Muscle of back (tissue), 13 donors: ENCODE measurements at places on chromosomes 1 and 21. TPM values are rescaled to one million over a fixed set of nuclear protein-coding genes. Genes with fewer than 3 reads are reported as not detected.

GRCh38 chr1:238119861-238120260 lies 229.1 kb upstream of the ZP4 start:
- no peak for DNase-seq

DNA sequence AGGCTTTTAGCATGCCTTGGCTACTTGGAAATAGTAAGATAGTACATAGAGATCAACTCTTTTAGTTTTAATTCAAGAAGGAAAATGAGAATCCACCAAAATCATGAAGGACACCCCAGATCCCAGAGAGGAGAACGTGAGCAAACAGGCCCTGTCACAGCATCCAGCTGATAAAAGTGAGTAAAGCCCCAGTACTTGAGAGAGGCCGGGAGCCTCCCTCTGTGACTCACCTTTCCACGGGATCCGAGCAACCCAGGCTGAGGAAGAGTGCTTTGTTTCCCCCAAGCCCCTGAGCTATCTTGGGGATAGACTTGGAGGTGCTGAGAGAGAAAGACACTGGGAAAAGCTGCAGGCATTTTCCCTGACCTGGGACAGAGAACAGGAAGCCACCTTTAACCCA lies 238.6 kb downstream of the DUSP10 start:
- DNase-seq: no peak

DNA sequence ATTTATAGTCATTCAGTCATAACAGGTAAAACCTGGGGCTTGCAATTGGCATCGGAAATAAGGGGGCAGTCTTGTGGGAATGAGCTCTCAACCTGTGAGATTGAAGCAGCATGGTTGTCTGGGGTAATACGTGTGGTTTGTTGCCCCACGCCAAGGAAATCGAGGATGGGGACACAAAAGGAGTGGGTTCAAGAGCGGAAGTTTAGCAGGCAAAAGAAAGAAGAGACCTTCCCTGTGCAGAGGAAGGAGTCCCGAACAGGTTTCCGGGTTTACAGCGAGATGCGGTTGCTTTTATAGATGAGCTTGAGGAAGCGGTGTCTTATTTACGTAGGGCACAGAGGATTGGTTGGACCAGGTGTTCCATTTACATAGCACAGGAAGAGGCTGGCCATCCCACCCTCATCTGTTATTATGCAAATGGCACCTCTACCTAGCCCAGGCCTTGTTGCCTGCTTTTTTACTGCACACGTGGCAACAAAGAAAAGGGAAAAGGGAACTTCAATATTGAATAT lies 37.3 kb downstream of the IFNAR1 start:
- peak; percentile 39 for DNase-seq

DNA sequence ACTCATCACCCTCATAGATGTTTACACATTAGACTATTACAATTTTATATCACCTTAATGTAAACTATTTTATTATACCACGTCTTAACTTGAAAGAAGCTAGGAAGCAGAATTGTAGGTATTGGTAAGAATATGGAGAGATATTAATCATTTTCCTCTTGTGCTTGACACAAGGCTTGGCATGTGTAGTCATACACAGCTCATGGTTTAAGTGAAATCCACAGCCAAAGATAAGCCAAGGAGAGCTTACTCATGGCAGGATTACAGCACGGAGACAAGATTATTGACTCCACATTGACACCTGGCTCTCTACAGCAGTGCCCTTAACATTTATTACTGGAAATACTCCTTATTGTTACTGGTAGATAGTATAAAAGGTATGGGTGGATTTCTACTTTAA lies 68.4 kb upstream of the ADGRL4 start:
- DNase-seq: no peak

DNA sequence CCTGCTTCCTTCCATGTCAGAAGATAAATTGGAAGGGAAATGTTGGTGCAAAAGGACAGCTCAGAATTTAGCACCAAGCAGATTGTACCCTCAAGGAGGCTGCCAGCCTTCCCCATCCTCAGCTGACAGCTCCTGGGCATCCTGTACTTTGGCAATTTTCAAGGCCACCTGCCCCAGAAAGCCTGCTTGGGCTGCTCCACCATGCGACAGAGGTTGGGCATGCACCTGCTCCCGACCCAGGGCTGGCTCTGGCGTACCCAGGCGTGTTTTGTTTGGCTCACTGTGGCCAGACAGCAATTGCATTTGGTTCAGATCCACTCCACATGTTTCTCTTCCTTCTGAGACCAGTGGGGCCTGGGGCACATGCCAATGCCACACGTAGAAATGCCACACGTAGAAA lies 547.8 kb downstream of the NPHP4 start:
- DNase-seq: no peak

GRCh38 chr1:200369131-200369530 lies 40.7 kb downstream of the ZNF281 start:
- no peak for DNase-seq

- DNase-seq: no peak
These were observed 154.1 kb downstream of the ZBTB18 start for GRCh38 chr1:244205171-244205570.

- DNase-seq: no peak
These were observed 117.0 kb downstream of the ZC3H11B start for GRCh38 chr1:219495737-219496408.

DNA sequence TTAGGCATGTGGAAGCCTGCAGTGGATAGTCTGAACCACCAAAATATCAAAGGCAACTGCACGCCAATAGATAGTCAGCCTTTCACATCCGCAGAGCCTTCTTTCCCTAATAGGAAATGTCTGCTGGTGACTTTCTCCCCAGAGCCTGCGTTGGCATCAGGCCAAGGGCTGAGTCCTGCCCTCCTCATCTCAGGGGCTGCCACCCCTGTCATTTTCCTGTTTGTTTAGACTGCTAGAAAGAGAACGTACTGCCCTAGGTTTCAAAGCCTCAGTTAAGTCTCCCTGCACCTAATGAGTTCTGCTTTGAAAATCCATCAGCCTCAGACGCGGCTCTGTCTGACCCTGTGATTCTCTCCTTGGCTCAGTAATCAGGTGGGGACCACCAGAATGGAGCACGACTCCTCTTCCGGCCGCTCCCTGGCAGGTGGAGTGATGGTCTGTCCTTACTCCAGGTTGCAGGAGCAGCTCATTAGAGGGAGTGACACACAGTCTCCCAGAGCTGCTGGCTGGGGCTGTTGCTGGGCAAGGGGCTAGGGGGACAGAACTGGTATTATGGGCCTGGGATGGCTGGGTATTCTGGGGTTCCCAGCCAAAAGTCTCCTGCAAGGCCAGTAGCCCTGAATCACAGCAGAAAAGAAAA lies 27.3 kb downstream of the STUM start:
- DNase-seq: no peak

GRCh38 chr1:67159233-67159632 lies 7.0 kb upstream of the IL23R start:
- no peak for DNase-seq

DNA sequence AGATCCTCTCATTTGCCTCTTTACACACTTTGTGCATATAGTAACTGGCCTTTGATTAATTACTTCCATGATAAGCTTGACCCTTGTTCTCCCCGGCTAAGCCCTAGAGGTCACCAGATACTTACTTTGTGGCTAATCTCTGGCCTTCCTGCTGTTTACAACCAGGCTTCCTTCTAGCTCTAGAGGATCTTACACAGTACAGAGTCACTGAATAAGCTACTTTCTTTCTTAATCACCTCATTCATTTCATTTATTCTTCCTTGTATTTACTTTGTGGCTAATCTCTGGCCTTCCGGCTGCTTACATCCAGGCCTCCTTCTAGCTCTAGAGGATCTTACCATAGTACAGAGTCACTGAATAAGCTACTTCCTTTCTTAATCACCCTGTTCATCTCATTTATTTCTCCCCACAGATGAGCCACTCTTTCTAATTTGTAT lies 144.3 kb upstream of the C1orf21 start:
- no peak for DNase-seq

GRCh38 chr1:35243691-35244090 lies 24.8 kb upstream of the ZMYM4 start:
- no peak for DNase-seq

GRCh38 chr1:110239441-110240430 lies 29.6 kb downstream of the KCNC4 start:
- DNase-seq: peak; percentile 66

DNA sequence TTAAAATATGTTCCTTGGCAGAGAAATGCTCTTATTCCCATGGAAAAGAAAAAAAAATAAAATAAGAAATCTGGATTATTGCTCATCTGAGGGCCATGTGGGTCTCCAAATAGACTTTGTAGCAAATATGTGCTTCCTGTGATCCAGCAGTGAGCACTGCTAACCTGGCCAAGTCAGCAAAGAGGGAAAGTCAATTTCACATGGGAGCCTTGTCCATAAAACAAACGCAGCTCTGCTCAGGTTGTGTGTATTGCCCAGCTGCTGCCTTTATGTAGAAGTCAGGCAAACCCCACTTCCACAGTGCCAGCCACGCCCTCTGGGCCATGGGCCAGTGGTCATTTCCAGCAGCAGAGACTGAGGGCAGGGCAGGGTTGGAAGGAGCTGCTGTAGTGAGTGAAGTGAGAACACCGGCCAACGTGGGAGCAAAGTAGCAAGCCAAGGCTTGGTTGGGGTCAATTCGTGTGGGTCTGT lies 174.3 kb downstream of the LYPLAL1 start:
- peak; percentile 89 for DNase-seq

DNA sequence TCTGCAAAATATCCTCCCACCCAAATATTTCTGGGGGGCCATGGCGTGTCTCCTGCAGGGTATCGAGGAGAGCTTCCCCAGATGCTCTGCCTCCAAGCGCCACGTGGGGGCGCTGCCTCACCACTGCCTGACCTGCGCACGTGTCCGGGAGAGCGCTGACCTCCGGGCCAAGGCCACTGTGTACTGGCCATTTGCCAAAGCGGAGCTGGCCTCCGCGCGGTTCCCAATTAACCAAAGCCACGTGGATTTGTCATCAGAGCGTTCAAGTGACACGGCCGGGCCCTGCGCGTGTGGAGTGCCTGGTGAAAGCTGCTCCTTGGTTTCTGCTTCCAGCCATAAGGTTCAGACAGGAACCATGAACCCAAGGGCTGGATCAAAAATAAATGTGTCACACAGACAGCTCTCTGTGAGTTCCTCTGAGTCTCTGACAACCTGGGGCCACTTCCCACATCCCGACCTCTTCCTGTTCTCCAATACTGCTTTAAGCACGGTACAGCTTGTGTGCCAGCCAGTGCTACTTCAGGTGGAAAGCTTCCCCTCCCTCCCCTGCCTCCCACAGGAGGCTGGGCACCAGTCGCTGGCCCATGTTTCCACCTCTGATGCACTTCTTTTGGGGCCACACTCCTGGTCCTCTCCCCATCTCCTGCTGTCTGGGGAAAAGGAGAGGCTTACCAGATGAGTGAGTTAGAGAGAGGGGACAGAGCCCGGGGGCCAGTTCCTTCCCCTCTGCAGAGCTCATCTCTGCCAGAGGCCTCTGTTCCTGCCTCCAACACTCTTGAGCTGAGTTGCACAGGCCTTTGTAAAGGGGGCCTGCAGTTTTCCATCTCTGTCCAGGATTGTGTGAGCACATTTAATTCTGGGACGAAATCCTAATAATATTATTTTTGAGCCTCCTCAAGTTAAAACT lies 26.1 kb downstream of the ZP4 start:
- DNase-seq: peak; percentile 64

GRCh38 chr1:22236166-22236565 lies 93.3 kb upstream of the WNT4 start:
- no peak for DNase-seq

GRCh38 chr21:35223480-35224156 lies 174.5 kb upstream of the RUNX1 start:
- DNase-seq: no peak

DNA sequence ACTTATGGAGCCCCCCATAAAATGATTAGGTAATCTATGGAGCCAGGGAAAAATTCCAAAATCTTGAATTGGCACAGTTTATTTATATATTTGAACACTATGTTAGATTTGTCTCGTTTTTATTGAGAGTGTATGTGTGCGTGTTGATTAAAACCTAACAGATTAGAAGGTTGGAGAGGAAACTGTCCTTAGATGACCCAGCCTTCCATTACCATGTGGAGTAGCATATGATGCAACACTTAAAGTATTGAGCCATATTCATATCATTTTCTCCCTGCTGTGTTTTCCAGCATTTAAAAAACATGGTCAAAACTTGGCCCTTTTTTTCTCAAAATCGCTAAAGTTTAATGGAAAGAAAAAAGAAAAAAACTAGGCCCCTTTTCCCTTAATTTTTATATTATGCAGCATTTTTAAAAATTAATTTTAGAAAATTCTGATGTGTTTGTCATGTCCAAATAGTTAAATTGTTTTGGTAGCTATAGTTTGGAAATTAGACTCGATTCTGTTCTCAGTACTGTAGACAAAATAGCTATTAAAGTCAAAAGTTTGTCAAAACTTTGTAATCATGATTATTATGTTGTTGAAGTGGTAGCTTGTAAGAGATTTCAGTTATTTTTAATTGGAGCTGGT lies 2.3 kb downstream of the LRRC8D start:
- DNase-seq: no peak

DNA sequence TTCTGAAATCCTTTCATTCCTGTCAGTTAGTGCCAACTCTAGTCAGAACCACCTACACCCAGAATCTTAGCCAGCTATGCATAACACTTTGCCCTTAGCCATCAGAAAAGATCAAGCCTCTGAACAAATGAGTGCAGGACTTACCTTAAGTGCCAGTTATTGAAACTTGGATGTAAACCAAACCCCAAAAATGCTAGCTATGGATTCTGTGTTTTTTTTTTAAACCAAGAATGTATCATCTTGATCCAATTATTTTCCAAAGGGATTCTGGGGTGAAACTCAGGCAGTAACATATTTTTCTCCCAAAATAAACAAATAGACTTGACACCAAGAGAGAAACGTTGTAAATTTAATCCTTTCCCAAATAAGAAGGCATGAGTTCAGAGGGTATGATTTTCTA lies 538.6 kb upstream of the ADAMTS5 start:
- no peak for DNase-seq

GJA8 gene
- not detected for polyA plus RNA-seq

HSD11B1 gene
- polyA plus RNA-seq: 0.19 TPM

SERINC2 gene
- polyA plus RNA-seq: 34.9 TPM

GPR37L1 gene
- 0.08 TPM for polyA plus RNA-seq

TGFB2 gene
- 65.3 TPM for polyA plus RNA-seq

DCDC2B gene
- polyA plus RNA-seq: 0.31 TPM

RPF1 gene
- 31.9 TPM for polyA plus RNA-seq

SYT6 gene
- 1.8 TPM for polyA plus RNA-seq

ZFP69 gene
- 4.6 TPM for polyA plus RNA-seq

OMA1 gene
- polyA plus RNA-seq: 19.6 TPM

ATP1A2 gene
- 30.5 TPM for polyA plus RNA-seq

GIPC2 gene
- 2.1 TPM for polyA plus RNA-seq

IFI44L gene
- 2.6 TPM for polyA plus RNA-seq

CACNA1S gene
- polyA plus RNA-seq: 38.0 TPM

KLHDC8A gene
- polyA plus RNA-seq: 0.50 TPM

LCE1E gene
- polyA plus RNA-seq: not detected
